Daoy (cell line): ENCODE measurements at places on chromosomes 3 and 15. TPM values are rescaled to one million over a fixed set of nuclear protein-coding genes. Genes with fewer than 3 reads are reported as not detected.

GRCh38 chr3:80682951-80683350, 915.2 kb upstream of the ROBO1 start:
- DNase-seq = no peak

- peak; percentile 9 for DNase-seq
Measured at GRCh38 chr3:125375950-125376679, 990 bp upstream of the ZNF148 start.

GRCh38 chr3:119600732-119601131, 3.0 kb downstream of the PLA1A start:
- DNase-seq = peak; percentile 32

DNA sequence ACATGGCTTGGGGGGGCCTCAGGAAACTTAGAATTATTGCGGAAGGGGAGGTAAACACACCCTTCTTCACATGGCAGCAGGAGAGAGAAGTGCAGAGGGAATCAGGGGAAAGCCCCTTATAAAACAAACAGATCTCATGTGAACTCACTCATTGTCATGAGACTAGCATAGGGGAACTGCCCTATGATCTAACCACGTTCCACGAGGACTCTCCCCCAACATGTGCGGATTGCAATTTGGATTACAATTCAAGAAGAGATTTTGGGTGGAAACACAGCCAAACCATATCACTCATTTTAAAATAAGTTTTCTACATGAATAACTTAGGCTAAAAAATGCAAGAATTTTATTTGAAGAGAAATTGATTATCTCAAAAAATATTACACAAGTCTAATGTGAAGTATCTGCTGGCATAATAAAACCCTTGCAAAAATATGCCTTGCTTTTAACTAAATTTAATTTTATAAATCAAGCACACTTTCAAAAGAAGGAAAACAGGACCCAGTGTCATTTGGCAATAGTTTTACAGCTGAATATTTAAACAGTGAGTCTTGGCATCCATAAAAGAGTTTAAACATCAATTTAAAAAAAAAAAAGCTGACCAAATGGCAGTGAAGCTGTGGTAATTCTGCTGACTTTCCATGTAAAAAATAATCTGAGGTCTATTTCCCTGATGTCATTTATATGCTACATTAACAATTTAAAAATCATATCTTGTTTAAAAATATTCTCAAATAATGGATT, 1057.2 kb downstream of the NAALADL2 start:
- DNase-seq = no peak

Gene ALDH1A2
- not detected in 2 replicates for total RNA-seq

Gene KCNMB2
- total RNA-seq = 0.06 TPM in 1 of 2 replicates, not detected in the other
